ENCODE measurements at places on chromosomes 5 and 9.
A peak's percentile ranks its signal among the peaks of the same experiment; 100 is the strongest.

DNA sequence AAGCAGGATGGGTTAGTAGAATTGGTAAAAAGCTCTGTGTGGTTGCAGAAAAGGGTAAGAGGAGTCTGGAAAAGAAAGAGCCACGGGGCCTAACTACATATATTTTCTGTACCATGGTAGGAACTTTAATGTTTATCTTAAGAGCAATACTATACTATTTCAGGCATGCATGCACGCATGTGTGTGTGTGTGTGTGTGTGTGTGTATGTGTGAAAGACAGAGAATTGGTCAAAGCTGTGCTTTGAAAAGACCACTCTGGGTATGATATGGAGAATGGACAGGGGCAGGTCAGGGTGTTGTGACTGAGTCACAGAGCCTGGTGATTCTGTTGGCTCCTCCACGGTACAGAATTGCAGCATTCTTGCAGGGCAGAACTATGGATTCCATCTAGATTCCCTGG is 339.3 kb downstream of the SLIT3 start:
- DNase-seq, result no peak

DNA sequence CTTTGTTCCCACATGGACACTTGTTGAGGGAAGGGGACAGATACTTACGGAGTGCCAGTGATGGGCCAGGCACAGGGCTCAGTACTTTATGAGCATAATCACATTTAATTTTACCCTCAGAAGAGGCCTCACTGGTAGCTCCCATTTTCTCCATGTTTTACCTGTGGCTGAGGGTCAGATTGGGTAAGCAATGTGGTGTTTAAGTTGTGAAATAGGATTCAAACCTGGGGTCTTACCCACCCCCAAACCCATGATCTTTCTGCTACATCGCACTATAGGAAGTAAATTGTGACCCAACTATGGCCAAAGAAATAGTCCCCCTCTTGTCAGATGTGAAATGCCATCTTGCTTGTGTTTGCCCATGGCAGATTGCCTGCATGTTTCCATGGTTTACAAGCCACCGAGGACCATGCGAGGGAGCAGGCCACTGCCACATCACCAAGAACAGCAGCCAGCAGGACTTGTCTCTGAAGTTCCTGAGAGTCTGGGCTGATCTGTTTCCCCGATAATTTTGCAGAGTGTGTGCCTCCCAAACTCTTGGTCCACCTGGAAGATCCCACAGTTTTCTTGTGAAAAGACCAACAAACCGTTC is 95.4 kb downstream of the MACROH2A1 start:
- no peak for DNase-seq

DNA sequence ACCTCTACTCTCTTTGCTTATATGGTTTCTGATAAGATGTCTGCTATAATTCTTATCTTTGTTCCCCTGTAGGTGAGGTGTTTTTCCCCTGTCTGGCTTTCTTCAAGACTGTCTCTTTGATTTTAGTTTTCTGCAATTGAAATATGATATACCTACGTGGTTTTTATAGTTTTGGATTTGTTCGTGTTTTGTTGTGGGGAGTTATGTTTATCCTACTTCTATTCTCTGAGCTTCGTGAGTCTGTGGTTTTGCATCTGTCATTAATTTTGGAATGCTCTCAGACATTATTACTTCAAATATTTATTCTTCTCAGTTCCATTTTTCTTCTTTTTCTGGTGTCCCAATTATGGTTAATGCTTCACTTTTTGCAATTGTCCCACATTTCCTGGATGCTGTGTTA is 521.3 kb downstream of the KCTD16 start:
- DNase-seq, result no peak

GRCh38 chr5:7869474-7870136 is 657 bp downstream of the MTRR start:
- peak; percentile 37 for DNase-seq

DNA sequence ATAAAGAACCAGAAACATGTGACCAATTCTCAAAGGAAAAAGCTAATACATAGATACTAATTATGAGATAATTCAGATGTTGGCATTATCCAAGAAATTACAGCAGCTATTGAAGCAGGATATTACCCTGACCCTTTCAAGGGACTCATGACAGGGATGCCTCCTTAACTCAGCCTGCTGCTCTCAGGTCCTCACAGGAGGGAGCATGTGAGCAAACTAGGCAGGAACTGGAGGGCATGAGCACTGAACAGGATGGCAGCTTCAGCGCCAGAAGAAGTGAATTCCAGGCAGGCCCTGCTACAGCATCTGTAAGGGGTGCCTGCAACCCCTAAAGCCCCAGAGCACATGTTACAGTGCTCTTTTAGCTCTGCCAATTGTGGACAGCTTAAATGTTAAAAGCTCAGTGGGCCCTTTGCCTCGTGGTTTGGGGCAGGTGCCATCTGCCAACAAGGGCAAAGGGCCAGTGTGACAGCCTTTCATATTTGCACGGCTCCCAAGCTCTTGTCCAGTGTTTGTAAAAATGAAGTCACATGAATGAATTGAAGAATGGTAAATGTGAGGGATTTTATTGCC is 464.7 kb upstream of the COX7C start:
- DNase-seq, result no peak
